ENCODE measurements at places on chromosomes 12 and 14.

GRCh38 chr12:8465301-8465996 lies 9.7 kb downstream of the CLEC6A start:
- no peak for DNase-seq

GRCh38 chr14:91753501-91754128 lies 21.7 kb upstream of the CATSPERB start:
- DNase-seq, result no peak

- DNase-seq, result no peak
Measured at GRCh38 chr14:73250781-73251500, 13.6 kb downstream of the PAPLN start.

- DNase-seq, result no peak
Measured at GRCh38 chr14:36512585-36513003, 7.4 kb downstream of the NKX2-1 start.

GRCh38 chr12:42588524-42589464 lies 752 bp downstream of the PRICKLE1 start:
- no peak for DNase-seq

GRCh38 chr12:131231032-131231980 lies 277.6 kb downstream of the ADGRD1 start:
- no peak for DNase-seq

GRCh38 chr14:62847168-62847567 lies 198.1 kb downstream of the KCNH5 start:
- no peak for DNase-seq

DNA sequence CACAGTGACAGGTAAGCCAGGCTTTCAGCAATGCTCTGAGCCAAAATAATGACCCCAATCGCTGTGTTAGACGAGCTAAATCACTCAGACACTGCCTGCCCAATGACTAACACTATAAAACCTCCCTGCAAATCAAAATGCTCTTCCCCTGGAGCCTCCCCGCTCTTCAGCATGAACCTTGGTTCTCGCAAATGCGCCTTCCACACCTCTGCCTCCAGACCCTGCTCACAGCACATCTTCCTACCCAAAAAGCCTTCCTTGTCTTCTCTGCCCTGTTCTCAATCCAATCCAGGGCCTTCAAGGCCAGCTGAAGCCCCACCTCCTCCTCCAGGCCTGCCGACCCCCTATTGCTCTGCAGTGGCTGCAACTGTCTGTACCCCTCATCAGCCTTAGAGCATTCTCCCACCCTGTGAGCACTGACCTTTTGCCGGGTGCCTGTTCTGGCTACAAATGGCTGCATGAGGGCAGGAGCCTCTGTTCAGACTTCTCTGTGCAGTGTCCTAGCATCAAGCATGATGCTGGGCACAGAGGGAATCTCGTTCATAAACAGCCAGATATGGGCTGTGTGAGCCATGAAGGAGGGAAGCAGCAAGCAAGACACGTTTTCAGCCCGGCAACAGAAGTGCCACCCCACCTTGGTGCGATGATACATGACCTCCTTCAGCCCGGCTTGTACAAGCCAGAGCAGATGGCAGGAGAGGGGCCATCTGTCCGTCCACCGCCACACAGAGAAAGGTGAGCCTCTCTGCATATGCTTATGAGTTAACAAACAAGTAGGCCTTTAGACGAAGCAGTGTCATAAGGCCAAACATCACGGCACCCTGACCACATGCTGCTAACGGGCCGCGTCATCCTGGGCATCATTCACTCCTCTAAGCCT lies 64.5 kb upstream of the DDX11 start:
- no peak for DNase-seq

- no peak for DNase-seq
Measured at GRCh38 chr12:95723693-95724384, 66.7 kb downstream of the NTN4 start.

DNA sequence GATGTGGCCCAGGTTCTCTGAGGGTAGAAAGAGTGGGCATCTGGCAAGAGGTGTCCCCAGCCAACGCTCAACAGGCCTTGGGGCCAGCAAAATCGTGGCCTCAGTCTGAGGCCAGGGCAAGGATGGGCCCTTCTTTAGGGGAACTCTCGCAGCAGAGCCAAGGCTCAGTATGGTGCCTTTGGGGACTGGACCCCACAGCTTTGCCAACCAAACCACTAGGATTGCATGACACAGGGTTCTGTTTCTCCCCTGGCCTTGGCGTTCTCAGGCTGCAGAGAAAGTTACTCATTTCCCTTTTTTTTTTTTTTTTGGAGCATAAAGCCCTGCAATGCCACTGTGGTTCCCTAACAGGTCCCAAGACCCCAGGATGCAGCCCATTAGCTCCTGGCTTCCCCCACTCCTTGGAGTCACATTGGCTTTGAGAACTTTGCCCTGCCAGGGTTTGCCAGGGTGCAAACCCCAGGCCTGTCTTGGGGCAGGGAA lies 100.6 kb downstream of the LGMN start:
- DNase-seq, result no peak

DNA sequence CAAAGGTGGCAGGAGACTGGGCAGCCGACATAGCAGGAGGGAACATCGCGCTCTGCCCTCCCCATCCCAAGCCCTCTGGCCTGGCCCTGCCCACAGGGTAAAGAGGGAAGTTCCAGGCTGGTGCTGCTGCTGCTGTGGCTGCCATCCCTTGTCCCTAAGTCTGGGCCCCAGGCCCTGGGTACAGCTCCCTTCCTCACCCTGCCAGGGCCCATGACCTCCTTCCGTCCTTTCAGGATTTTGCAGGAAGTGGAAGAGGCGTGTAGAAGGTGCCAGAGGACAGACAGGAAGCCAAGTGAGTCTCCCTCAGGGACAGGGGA lies 14.7 kb upstream of the NCOR2 start:
- no peak for DNase-seq

DNA sequence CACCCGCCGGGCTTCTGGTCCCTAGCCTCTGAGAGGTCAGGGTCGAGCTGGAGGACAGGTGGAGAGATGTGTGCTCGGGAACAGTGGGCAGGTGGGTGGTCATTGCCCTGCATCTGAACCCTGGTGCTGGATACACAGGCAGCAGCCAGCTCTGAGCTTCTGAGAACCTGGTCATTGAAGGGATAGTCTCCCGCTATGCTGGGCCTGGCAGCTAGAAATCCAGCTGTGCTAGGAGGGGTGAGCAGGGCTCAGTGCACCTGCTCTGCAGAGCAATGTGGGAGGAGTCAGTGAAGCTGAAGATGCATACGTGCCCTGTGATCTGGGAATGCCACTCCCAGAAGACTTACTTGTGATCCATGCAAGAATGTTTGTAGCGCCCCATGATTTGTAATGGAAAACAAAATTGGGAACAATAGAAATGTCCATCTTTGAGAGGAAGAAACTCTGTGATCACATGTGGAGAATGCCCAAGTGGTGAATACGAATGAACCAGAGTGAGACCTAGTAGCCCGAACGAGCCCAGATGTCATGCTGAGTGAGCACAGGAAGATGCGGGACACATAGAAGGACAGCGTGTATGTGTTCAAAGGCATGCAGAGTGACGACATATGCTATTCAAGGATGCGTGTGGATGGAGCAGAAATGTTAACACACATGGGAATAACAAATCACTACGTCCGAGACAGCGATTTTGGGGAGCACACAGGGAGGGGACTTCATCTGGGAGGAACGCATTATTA lies 63.4 kb downstream of the AACS start:
- no peak for DNase-seq

GRCh38 chr12:56324206-56324605 lies 8.4 kb upstream of the CNPY2 start:
- DNase-seq, result no peak

GRCh38 chr12:72024613-72025012 lies 86.0 kb downstream of the TPH2 start:
- no peak for DNase-seq

DNA sequence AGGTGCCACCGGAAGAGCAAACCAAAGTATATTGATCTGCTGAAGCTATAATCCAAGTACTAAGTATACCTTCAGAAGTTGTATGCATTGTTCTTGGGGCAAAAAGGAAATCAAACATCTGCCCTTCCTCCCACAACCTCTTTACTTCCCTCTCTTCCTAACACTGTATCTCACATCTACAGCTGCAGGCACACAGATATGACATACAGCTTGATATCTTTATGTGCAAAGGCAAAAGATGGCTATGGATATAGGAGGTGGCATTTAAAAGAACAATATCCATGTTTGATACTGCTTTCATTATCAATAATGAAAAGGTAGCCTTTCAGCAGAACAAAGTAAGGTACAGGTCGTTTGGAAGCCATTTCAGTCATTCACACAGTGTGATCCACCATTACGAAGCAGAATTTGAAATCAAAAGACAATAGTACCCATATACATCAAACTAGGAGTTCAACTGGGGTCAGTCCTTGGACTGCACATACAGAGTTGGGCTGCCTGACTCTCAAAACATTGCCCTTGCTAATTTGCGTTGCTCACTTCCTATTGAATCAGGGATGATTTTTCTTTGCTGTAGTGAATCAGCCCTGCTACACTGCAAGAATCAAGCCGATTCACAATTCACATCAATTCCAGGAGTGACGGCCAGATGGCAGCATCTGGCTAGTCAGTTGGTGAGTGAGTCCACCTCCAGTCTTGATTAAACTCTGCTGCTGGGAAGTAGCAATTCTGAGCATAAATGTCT lies 8.9 kb downstream of the ANG start:
- no peak for DNase-seq

DNA sequence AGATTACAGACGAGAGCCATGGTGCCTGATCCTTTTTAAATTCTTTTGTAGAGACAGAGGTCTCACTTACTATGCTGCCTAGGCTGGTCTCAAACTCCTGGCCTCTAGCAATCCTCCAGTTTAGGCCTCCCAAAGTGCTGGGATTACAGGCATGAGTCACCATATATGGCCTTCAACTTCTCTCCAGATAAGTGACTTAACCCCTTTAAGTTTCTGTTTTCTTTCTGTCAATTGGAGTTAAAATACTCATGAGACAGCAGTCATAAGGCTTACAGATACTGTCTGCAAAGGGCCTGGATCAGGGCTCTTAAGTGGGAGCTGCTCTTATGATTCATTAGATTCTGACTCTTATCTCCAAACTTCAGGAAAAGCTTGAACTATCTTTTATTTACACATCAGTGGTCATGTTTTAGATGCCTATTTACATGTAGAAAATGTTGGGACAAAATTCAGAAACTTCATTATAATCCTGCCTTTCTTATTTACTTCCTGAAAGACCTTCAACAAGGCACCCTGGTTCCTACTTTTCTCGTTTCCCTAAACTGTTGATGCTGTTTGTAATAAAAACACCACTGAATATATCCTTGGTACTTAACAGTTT lies 271.5 kb upstream of the TBX3 start:
- DNase-seq, result no peak

- no peak for DNase-seq
Measured at GRCh38 chr14:50359631-50360030, 37.0 kb downstream of the CDKL1 start.

DNA sequence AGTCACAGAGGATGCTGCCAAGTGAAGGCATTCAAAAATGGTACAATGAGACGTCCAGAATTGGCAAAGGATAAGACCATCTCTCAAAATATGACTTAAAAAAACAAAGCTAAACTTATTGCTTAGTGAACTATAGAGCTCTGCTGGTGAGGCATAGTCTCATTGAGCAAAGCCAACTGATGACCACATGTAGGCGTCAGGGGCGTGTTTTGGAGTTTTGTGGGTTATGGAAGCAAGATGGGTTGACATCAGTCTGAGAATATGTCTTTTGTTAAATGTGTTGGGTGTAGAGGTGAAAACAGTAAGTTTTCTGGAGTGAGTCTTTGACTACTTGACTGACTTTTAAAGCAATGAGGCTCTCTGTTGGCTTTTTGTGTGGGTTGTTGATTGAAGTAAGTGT lies 47.2 kb downstream of the ATL1 start:
- DNase-seq, result no peak

DNA sequence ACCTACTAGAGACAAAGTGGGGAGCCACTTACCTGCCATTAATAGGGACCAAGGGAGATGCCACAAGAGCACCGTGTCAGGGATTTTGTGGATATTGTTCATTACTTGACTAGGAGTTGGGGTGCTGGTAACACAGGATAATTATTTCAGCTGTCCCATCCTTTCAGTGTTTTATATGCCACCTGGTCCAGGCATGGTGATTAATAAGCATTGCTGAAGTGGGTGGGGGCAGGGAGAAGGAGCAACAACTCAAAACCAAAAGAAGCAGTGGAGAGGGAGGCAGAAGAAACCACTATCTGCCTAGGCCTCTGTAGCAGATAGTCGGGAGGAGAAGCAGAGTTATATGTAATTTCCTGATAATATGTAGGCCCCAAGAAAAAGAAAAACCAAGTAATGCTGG lies 184.6 kb downstream of the NPAS3 start:
- DNase-seq, result no peak

DNA sequence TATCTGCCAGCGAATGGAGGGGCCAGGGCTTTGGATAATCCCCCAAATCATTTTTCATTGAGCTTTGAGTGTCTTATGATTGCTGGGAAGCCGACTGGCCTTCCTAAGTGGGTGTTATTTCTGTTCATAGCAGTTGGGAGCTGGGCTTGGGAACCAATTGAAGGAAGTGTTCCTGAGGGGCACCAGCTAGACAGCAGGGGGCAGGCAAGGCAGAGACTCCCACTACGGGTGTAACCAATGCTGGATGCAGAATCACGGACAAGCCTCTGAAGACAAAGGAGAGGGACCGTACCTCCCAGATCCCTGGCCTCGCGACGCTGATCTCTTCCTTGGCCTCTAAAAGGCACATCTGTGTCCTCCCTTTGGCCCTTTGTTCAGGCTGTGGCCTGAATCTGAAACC lies 149.0 kb upstream of the PRMT8 start:
- no peak for DNase-seq

DNA sequence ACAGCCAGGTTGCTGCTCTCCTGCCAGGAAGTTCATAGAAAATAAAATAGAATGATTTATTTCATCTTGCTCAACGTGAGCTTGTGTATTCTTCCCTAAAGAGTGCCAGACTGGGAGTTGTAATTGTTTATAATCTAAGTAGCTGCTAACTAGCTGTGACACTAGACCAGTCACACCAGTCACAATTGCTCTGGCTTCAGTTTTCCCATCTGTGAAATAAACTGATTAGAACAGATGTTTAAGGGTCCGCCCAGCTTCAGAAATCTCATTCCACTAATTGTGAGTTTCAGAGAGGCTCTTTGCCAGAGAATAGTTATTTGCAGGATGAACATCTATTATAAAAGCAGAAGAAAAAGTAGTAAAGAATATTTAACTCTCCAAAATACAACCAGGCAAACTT lies 55.6 kb upstream of the ZDHHC17 start:
- no peak for DNase-seq
